ENCODE measurements at places on chromosomes 4 and X.

- no peak for DNase-seq
Measured at GRCh38 chr4:71446479-71447081, 107.8 kb downstream of the SLC4A4 start.

GRCh38 chrX:33205321-33205720 lies 6.0 kb downstream of the DMD start:
- DNase-seq = no peak

DNA sequence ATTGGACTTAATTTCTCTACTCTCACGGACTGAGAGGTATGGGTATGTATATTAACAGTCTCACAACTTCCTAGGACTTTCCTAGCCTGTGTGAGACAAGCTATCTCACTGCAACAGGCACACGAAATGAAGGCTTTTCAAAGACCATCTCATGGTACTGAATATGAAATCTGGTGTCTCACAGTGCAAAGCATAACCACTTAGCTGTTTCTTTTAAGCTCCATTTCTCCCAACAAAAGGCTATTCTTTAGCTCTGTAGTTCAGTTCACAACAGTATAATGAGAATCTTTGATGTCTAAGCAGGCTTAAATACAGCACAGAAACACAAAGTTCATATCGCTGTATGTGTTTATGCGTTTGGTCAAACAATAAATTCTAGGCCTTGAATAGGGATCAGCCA lies 116.2 kb upstream of the PCDH18 start:
- no peak for DNase-seq

DNA sequence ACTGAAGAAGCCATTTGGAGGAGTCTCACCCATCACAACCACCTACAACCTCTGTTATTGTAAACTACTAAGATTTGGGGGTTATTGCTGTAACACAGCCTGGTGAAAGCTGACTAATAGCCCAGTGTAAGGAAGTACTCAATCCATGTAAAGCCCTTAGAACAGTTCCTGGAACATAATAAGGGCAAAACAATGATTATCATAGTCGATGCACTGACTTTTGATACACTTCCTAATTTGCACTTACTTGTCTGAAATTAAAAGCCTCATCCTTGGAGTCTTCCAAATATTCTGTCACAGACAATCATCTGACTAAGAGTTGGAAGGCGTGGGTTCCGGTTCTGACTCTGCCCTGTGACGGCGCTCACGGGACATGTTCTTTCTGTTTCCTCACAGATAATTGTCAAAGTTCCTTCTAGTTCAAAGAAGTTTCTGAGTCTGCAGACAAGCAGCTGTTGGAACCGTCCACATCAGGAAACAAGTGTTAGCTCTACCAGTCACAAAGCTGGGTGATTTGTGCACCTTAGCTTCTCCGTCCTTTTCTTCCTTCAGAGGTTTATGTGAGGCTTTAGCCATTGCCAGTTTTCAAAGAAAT lies 33.4 kb upstream of the RASGEF1B start:
- peak; percentile 80 for DNase-seq

DNA sequence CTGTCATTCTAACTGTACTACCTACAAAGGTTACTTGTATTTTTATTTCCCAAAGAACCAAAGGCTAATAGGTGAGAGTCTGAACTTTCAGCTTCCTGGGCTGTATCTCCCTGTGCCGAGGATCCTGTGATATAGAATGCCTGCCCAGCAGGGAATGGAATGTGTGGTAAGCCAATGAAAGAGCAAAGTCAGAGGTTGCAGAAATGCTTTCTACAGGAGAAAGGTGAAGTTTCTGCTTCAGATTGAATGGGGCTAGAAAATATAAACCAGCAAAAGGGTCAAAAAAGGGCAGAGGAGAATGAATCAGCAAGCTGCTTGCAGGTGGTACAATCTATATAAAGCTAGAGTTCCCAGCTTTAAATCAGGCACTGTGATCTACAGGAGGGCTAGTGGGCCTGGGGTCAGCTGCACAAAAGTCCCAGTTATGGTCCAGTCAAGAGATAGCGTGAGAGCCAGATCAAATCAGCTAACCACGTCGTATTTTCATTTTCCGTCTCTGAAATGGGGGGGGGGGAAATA lies 146.1 kb downstream of the DCTD start:
- DNase-seq = no peak

GRCh38 chrX:88136328-88136727 lies 610.7 kb upstream of the CPXCR1 start:
- no peak for DNase-seq

- DNase-seq = no peak
Measured at GRCh38 chr4:80367737-80368136, 32.2 kb downstream of the CFAP299 start.

DNA sequence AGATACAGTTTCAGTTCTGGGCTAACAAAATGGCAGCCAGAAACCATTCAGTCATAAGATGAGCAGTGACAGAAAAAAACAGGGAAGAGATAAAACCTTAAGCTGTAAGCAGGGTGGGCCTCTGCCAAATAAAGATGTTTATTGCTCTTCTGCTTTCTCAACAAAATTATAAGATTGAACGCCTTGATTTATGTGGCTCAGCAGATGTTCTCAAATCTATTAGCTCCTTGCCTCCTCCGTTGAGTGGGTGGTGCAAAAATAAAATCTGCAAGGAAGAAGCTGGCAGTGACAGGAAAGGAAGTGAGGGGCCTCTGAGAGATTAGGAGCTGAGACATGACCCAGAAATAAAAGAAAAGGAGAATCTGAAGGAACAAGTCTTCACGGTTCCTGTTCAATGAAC lies 206.6 kb downstream of the PTTG2 start:
- no peak for DNase-seq

DNA sequence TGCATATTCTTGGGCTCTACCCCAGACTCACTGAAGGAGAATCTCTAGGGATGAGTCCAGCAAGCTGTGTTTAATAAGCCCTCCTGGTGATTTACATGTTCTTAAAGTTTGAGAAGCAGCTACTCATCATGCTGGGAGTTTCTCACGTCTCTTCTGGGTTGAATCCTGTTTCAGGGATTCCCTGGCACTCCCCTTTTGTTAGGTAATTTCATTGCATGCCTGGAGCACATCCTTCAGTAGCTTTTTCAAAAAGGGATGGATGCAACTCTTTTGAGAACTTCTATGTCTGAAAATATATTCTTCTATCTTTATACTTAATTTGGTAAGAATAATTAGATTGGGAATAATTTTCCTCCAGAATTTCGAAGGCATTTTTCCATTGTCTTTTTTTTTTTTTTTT lies 4.4 kb downstream of the EVC start:
- DNase-seq = no peak

DNA sequence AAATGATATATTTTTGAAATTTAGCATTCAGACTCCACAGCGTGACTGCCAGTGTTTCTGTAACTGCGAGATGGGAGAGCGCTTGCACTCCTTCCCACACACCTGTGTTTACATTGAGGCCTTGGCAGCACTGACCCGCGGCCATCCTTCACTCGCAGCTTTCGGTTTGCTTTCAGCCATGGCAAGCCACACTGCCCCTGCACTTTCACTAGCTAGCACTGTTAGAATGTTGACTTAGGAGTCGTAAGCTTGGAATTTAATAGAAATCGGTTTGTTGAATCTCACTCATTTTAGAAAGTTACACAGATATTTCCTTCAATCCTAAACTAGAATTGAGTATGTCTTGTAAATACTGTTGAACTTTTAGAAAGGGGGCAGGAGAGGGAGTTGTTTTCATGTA lies 136.2 kb downstream of the CFAP299 start:
- no peak for DNase-seq

GRCh38 chrX:129934952-129935351 lies 29.0 kb downstream of the UTP14A start:
- DNase-seq = no peak

- DNase-seq = peak; percentile 35
Measured at GRCh38 chrX:7132335-7133049, 15.0 kb upstream of the STS start.

DNA sequence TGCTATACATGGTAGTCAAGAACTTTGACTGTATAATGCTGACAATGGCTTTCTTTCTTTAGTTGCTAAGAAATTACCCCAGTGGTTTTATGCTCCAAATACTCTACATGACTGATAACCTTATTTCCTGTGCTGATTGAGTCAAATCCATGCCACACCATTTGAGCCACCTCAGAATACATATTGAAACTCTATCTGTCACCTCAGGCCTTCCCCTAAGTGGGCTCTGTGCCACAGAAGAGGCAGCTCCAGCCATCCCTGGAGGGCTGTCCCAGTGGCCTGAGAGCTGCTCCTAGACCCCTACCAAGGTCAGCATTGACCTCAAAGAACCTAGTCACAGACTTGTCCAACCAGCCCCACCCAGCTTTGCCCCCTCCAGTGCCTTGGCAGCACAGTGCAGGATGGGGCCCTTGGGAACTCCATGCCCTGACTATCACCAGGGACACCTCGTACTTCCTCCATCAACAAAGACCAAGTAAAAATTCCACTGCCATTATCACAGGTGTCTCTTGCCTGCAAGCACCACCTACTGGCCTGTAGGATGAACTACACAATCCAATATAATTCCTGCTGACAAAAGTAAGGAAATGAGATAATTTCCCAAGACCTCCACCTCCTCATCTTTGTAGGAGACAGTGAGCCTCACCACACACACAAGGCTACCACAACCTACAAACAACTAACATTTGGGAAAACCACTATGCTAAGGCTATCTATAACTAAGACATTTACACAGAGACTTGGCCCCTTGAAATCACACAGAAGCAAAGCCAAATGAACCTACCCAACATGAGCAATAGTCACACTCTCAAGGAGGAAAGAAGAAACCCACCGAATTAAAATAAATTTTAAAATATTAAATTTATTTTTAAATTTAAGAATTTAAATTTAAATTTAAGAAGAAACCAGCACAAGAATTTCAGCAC lies 239.9 kb downstream of the NKX6-1 start:
- DNase-seq = no peak

DNA sequence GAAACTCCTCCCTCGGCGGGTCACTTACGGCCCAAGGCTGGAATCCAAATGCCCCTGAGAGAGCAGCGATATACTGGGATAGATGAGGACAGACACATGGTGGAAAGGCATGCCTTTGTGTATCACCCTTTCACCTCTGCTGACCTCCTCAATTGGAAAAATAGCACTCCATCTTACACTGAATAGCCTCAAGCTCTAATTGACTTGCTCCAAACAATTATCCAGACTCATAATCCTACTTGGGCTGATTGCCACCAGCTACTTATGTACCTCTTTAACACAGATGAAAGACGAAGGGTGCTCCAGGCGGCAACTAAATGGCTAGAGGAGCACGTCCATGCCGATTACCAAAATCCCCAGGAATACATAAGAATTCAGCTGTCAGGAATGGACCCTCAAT lies 1142.2 kb downstream of the ARAP2 start:
- no peak for DNase-seq

DNA sequence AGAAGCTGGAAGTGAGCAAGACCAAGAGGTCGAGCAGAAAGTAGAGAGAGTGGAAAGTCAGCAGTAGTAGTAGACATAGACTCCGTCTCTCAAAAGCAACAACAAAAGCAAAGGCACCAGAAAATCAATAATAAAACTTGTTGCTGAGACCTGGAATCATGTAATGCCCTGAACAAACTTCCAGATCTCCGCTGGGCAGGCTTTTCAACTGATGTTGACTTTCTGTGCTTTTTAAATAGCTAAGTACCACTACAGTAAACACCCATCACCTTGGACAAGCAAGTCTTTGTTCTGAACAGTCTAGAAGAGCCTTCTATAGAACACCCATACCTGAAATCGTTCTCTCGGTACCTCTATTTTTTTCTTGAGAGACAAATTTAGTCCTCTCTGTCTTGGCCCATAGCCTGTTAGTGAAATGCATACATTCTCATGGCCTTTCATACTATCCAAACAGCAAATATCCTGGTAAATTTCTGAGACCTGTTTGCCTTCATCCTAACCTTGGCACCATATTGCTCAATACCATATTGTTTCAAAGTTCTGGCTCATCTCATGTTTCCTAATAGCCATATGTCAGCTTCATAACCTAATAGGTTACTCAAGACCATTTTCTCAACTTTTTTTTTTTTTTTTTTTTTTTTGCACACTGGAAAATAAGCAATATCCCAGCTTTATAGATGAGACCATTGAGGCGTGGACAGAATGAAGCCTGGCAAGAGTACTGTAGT lies 200.6 kb upstream of the RBPJ start:
- no peak for DNase-seq

DNA sequence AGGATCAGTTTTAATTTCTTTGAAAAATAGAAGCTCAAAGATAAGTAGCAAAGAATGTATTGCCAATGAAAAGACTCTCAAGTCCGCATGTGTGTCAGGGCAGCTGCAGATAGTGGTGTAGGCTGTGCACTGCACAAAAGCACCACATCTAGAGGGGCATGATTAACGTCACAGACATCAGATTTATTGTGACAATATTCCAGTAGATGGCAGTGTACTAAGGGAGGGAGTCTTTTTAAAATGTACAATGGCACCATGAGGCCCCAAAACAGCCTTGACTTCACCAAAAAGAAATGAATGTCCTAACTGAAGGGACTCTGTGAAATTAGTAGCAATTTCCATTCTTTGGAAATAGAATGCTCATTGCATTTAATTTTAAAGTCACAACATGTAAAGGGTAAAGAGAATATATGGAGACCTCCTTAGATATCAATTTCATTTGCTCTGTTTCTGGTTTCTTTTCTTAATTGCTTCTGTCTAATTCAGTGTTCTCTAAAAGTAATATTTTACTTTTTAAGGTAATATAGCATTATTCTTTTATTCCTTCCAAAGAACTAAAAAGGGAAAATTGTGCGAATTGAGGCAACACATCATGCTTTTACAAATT lies 98.4 kb downstream of the ZNF827 start:
- DNase-seq = no peak

DNA sequence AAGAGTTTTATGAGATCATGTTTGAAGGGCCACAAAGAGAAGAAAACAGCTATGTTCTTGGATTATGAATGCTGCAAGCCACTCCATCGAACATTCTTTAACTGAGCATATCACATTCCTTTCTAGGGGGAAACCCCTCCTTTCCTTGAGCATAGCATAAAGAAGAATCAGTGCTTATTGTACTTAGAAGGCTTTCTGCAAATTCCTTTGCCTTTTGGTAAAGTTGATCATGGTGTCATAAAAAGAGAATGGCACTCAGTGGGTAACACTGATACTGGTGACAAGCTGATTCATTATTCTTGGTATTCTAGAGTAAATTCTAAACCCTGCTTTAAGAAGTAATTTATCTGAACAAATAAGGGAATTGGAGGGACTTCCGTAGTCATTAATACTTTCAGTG lies 88.5 kb upstream of the GPR34 start:
- DNase-seq = no peak

GRCh38 chr4:102616636-102617035 lies 115.5 kb downstream of the NFKB1 start:
- no peak for DNase-seq

- no peak for DNase-seq
Measured at GRCh38 chr4:3572363-3572762, 40.1 kb upstream of the LRPAP1 start.

GRCh38 chrX:9141496-9141895 lies 107.6 kb upstream of the FAM9B start:
- DNase-seq = no peak

GRCh38 chrX:72137846-72138495 lies 6.3 kb upstream of the RTL5 start:
- no peak for DNase-seq

DNA sequence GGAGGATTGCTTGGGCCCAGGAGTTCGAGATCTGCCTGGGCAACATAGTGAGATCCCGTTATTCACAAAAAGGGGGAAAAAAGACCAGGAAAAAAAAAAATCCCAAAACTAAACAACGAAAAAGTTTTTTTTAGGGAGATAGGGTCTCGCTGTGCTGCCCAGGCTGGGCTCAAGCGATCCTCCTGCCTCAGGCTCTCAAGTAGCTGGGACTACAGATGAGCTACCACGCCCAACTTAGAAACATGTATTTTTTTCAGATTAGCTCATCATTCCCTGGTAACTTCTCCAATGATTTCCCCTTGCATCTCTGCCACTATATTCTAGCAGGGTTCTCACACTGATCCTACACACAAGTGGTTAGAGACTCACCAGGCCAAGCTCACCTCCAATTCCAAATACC lies 24.4 kb upstream of the IRAK1 start:
- no peak for DNase-seq
